ENCODE measurements at places on chromosomes 3 and 15.

DNA sequence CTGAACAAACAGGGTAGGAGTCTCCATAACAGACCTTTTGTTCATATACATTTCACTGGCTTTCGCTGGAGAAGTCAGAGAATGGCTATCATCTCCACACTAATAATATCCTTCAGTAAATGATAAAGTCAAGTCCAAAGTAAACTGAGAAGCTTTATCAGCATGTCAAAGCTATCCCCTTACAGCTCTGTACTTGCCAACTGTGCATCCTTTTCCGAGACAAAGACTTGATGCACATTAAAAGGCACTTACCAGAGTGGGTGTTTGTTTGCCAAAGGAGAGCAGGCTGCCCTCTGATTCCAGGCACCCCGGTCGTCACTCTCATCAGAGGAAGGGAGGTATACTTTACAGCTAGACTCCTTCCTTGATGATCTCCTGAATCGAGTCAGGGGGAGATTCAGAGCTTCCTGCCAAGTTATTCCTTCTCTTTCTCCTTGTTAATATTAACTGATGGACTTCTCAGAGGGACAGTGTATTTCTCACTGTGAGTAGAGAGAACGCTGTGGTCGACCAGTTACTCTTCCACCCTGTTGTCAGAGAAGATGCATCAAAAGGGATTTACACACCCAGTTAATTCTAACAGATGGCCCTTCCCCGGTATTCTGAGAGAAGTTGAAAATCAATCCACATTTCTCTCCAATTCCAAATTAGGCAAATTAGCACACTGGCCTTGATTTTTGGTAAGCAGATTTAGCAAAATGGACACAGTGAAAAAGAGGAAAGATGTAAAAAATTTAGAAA is 504.7 kb upstream of the NR2F2 start:
- peaks cover 16% of the 10 kb centered on the region for H3K4me1 ChIP-seq
- H3K4me3 ChIP-seq, result no peak overlapping the region
- DNase-seq, result no peak
- no peak overlapping the region for H3K27ac ChIP-seq

DNA sequence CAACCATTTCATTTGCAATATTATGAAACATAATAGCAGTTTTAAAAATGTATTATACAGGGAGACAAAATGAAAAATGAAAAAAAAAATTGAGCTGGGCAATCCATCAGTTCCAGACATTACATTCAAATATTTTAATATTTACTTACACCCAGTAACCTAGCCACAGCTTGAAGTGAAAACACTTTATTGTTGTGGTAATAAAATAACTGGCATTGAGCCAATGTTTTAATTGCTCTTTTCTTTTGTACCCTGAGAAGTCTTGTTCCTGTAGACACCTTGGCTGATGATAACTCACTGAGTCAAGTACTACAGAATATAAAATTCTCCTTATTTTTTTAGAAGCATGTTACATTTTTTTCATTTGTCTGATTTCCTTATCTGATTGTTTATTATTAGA is 180.6 kb downstream of the ROBO1 start:
- H3K27ac ChIP-seq, result no peak overlapping the region

DNA sequence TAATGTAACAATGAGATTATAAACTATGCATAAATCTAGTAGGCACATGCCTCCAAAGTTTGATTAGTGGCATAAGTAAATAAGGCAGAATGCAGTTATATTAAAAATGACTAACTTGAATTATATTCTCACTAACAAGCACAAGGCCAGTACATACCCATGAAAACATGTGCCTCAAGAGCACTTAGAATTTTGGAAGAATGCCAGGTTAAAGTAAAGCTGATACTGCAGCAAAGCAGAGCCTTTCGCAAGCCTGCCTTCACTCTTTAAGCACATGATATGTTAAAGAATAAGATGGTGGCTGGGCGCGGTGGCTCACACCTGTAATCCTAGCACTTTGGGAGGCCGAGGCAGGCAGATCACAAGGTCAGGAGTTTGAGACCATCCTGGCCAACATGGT is 49.0 kb downstream of the KBTBD12 start:
- no peak overlapping the region for H3K27ac ChIP-seq
- no peak for DNase-seq
- no peak overlapping the region for H3K4me3 ChIP-seq
- peaks cover 23% of the 10 kb centered on the region for H3K4me1 ChIP-seq
- H3K27me3 ChIP-seq, result peaks cover 9% of the 10 kb centered on the region
- no peaks in the 10 kb centered on the region for H3K36me3 ChIP-seq

GRCh38 chr3:78605178-78605577 is 1162.6 kb downstream of the ROBO1 start:
- no peaks in the 10 kb centered on the region for H3K27me3 ChIP-seq
- no peak overlapping the region for H3K27ac ChIP-seq
- H3K4me3 ChIP-seq, result no peak overlapping the region
- H3K4me1 ChIP-seq, result no peaks in the 10 kb centered on the region
- H3K36me3 ChIP-seq, result peaks cover 37% of the 10 kb centered on the region

GRCh38 chr3:131224886-131225550 is 156.6 kb upstream of the NUDT16 start:
- H3K4me3 ChIP-seq, result no peak overlapping the region
- DNase-seq, result no peak
- no peaks in the 10 kb centered on the region for H3K4me1 ChIP-seq
- H3K27me3 ChIP-seq, result no peaks in the 10 kb centered on the region
- H3K36me3 ChIP-seq, result peaks cover 4% of the 10 kb centered on the region
- H3K27ac ChIP-seq, result no peak overlapping the region

DNA sequence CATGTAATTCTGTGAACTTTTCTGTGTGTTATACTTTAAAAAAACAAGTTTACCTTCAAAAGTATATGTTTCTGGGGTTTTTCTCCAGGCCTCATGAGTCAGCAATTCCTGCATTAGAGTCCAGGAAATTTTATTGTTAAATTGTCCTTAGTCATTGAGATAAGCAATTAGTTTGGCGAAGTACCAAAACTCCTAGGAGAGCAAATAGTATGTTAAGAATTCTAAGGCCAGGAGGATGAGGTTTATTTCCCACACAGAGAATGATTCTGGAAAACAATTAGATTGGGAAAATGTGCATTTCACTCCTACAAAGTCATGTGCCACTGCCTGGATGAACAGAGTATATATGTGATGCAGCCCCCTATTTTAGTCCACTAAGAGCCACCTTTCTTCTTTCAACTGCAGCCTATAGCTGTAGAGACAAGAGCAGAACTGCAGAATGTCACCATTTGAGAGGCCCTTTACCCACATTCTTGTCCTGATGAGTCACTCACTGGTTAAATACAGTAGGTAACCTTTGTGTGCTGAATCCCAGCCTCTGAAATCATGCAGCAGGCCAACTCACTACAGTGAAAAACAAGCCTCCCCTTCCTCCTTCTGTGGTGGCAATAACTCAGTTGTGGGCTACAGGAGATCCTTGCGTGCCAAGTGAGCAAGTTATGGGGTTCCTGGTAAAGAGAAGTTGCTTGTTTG is 452.8 kb upstream of the THBS1 start:
- H3K36me3 ChIP-seq, result no peaks in the 10 kb centered on the region
- H3K4me1 ChIP-seq, result peaks cover 21% of the 10 kb centered on the region
- H3K27me3 ChIP-seq, result peaks cover 2% of the 10 kb centered on the region
- no peak overlapping the region for H3K4me3 ChIP-seq
- peak overlapping the region; percentile 84 for H3K27ac ChIP-seq

DNA sequence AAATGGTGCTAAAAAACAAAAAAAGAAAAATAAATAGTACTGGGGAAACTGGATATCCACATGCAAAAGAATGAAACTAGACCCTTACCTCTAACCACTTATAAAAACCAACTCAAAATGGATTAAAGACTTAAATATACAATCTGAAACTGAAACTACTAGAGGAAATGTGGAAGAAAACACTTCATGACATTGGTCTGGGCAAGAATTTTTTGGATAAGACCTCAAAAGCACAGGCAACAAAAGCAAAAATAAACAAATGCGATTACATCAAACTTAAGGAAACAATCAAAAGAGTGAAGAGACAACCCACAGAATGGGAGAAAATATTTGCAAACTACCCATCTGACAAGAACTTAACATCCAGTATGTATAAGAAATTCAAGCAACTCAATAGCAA is 6.4 kb downstream of the IFT57 start:
- H3K36me3 ChIP-seq, result peaks cover 42% of the 10 kb centered on the region
- no peak overlapping the region for H3K27ac ChIP-seq
- H3K4me1 ChIP-seq, result peaks cover 17% of the 10 kb centered on the region

DNA sequence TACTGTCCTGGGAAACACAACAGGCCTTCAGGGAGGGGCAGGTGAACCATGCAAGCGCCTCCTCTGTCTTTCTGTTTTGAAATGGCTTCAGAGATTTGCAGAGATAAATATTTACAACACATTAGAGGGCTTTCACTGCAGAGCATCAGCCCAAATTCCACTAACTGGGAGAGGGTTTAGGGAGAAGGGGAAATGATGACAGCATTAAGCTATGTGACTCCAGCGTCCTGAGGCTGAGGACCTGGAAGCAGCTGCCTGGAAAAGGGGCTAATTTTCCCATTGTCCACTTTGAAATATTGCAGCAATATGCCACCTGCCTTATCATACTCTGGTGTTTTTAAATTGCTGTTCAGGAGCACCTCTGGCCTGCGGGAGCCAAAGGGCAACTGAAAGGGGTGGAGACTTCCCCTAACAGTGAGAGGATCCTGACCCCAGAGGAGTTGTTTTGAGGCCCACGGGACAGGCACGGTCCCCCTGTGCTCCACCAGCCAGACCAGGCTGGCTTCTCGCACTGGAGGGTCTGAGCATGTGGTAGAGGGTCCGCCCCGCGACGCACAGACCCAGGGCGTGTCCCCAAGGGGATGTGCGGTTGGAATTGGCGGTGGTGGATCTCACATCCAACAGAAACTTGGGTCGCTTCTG is 110.6 kb downstream of the XXYLT1 start:
- H3K4me3 ChIP-seq, result peak overlapping the region; percentile 43
- DNase-seq, result no peak
- H3K4me1 ChIP-seq, result peaks cover 68% of the 10 kb centered on the region

GRCh38 chr3:180563406-180563805 is 38.6 kb upstream of the TTC14 start:
- no peaks in the 10 kb centered on the region for H3K36me3 ChIP-seq
- no peaks in the 10 kb centered on the region for H3K4me1 ChIP-seq
- no peak overlapping the region for H3K27ac ChIP-seq
- H3K27me3 ChIP-seq, result peaks cover 4% of the 10 kb centered on the region

GRCh38 chr3:86990734-86991481 is at the start of gene VGLL3:
Gene VGLL3, minus strand, starts transcription at chr3:86991149. Its CDS starts 406 bp downstream, at chr3:86990743.
- peaks cover 29% of the 10 kb centered on the region for H3K27me3 ChIP-seq
- peak within 1 kb of the TSS; percentile 95 for H3K27ac ChIP-seq
- H3K36me3 ChIP-seq, result no peaks in the 10 kb centered on the region
- peak; percentile 76 for DNase-seq
- H3K4me1 ChIP-seq, result peaks cover 18% of the 10 kb centered on the region

DNA sequence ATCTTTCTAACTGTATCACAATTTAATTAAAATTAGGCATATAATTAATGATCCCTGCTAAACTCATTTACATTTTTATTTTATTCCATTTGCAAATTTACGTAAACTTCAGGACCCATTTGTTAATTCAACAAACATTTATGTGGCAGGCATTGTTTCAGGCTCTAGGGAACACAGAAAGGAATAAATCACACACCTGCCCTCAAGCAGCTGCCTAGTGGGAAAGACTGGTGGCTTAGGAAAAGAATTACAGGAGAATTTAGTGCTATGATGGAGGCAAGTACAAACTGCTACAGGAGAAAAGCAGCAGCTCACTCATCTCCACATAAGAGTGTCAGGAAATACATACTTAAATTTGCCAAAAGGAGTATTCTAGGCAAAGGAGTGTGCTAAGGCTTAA is 11.2 kb downstream of the CBLB start:
- DNase-seq, result no peak
- H3K4me1 ChIP-seq, result peaks cover 3% of the 10 kb centered on the region
- peak overlapping the region; percentile 19 for H3K27ac ChIP-seq
- no peak overlapping the region for H3K4me3 ChIP-seq
- H3K27me3 ChIP-seq, result no peaks in the 10 kb centered on the region

DNA sequence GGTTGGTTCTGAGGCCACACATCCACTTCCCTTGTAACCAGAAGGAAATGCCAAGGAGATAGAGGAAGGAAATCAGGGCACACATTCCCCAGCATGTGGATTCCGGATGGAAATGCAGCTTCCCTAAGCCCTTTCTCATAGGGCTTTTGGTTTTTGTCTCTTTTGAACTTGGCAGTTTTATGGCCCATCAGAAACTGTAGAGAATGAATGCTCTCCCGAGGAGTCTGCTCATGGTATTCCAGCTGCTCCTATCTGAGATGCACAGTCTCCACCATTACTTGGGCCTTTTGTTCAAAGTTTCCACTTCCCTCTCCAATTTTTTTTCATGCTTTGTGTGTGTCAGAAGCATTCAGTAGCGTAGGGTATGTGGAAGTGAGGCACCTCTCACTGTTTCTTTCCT is 21.2 kb downstream of the XYLB start:
- no peak for DNase-seq
- H3K27ac ChIP-seq, result no peak overlapping the region
- no peaks in the 10 kb centered on the region for H3K4me1 ChIP-seq
- peaks cover 28% of the 10 kb centered on the region for H3K36me3 ChIP-seq
- no peak overlapping the region for H3K4me3 ChIP-seq
- no peaks in the 10 kb centered on the region for H3K27me3 ChIP-seq

DNA sequence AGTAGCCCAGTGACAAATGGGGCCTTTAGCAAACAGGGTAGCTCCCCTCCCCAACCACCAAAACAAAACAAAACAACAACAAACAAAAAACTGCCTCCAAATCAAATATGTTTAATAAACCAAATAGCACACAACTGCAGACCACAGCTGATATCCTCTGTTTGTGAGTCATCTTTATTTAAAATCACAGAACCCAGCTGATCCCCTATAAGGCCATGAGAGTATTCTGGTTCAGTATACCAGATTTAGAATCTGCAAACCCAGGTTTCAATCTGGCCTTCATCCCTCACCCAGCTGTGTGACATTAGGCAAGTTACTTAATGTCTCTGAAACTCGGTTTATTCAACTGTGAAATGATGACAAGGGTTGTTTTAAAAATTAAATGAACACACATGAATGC is 124.5 kb downstream of the SUCLG2 start:
- no peak overlapping the region for H3K27ac ChIP-seq
- no peak for DNase-seq
- no peak overlapping the region for H3K4me3 ChIP-seq
- H3K4me1 ChIP-seq, result peaks cover 12% of the 10 kb centered on the region
- no peaks in the 10 kb centered on the region for H3K27me3 ChIP-seq
- peaks cover 11% of the 10 kb centered on the region for H3K36me3 ChIP-seq

GRCh38 chr3:182729903-182730674 is 63.2 kb upstream of the ATP11B start:
- no peaks in the 10 kb centered on the region for H3K36me3 ChIP-seq
- no peak overlapping the region for H3K4me3 ChIP-seq
- no peaks in the 10 kb centered on the region for H3K27me3 ChIP-seq
- H3K27ac ChIP-seq, result peak overlapping the region; percentile 6
- H3K4me1 ChIP-seq, result peaks cover 24% of the 10 kb centered on the region

DNA sequence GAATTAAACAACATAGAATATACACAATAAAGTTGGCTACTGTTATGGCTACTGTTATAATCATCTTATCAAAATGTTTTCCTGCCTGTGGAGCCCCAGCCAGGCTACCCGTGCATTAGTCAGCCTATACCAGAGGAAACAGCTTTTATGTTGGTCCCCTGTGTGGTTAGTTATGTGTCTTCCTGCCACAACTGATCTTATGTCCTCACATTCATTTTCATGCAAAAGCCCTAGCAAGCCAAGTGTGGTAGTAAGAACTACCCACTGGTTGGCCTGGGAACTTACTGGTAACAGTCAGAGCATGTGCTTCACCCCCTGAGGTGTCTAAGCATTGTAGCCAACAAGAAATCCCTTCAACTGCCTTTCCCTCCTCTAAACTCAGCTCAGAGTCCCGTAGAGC is 21.8 kb downstream of the MGLL start:
- DNase-seq, result no peak
- H3K4me3 ChIP-seq, result no peak overlapping the region
- peaks cover 3% of the 10 kb centered on the region for H3K27me3 ChIP-seq

- H3K36me3 ChIP-seq, result peaks cover 51% of the 10 kb centered on the region
- peaks cover 22% of the 10 kb centered on the region for H3K4me1 ChIP-seq
- H3K4me3 ChIP-seq, result no peak overlapping the region
- no peaks in the 10 kb centered on the region for H3K27me3 ChIP-seq
- no peak for DNase-seq
- H3K27ac ChIP-seq, result no peak overlapping the region
Measured at GRCh38 chr15:63244976-63245645, 32.3 kb upstream of the APH1B start.

Data from type B pancreatic cell (in vitro differentiated cells).